HS-27A (cell line): ENCODE measurements at places on chromosomes 5 and 9.
A peak's percentile ranks its signal among the peaks of the same experiment; 100 is the strongest.

- DNase-seq: no peak
Observed at GRCh38 chr9:5479994-5480694, 29.8 kb downstream of the CD274 start.

GRCh38 chr9:136411378-136411777 lies 920 bp downstream of the PMPCA start:
- DNase-seq: no peak

DNA sequence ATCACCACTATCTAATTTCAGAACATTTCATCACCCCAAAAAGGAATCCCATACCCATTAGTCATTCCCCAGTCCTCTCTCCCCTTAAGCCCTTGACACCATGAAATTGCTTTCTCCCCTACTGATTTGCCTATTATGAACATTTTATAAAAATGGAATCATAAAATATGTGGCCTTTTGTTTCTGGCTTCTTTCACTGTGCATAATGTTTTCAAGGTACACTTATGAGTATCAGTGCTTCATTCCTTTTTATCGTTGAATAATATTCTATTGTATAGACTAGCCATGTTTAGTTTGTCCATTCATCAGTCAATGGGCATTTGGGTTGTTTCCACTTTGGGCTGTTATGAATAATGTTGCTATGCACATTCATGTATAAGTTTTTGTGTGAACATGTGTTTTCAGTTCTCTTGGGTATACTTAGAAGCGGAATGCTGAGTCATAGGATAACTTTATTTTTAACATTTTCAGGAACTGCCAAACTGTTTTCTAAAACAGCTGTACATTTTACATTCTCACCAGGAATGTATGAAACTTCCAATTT lies 40.4 kb upstream of the FGF1 start:
- peak; percentile 69 for DNase-seq

- DNase-seq: no peak
Observed at GRCh38 chr5:157306692-157307471, 41.0 kb downstream of the CYFIP2 start.

DNA sequence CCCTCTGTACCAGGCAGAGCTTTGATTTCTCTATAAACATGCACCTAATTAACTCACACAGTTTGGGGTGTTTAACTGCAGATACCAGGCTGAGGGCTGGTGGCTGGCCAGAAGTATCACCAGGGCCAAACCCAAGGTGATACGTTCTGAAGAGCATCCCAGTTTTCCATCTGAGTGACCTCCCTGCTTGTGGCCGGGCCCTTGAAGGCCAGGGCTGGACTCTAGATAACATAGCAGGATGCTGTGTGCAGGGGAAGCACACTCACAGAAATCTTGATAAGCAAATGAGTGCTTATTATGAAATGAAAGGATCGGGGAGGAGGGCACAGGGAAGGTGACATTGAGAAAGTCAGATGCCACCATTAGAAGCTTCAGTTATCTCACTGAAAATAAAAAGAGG lies 582.4 kb downstream of the BRINP1 start:
- DNase-seq: no peak

DNA sequence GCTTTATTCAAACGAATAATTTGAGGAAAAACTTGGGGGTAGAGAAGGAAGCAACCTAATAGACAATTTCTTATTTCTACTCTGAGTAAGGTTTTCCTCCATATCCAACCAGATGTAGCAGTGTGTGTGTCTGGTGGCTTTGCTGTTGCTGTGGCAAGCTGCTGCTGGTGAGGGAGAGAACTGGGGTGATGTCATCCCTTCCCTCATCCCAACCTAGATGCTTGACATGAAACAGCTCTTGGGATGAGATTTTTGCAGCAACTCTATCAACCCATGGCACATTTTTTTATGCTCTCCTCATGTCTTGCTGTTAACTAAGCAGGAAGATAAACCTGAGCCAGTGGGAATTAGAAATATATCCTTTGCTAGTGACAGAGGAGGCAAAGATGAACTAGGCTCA lies 135.8 kb downstream of the PCSK1 start:
- no peak for DNase-seq

GRCh38 chr5:5313101-5313635 lies 109.3 kb upstream of the ICE1 start:
- DNase-seq: no peak

GRCh38 chr9:82192211-82192610 lies 203.6 kb downstream of the SPATA31D1 start:
- DNase-seq: no peak

DNA sequence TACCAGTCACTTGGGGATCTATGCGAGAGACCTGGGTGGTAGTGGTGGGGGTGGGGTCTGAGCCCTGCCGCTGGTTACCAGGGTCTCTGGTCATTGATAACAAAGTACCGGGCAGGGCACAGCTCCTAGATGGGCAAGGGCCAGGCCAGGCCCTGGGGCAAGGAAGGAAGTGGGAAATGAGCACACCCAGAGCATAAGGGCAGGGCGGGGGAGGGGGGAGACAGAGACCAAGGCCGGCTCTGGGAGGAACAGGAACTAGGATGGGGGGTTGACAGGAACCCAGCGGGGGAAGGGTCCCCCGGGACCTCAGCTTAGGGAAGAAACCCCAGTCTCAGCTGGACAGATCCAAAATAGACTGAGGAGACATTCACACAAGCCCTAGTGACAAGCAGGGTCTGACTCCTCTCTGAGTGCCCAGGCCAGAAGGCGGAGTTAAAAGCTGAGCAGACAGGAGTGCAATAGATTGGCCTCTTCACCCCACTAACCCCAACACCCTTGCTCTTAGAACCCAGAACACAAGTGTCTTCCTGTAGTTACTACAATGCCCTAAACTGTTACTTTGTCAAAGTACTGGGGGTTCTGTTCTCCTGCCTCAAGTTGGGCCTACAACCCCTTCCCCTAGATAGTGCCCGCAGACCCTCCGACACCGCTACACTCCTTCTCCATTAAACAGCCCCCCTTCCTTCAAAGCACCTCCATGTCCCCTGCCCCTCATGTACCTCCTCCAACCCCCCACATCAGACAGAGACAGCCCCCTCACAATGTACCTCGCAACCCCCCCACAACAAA lies 628 bp downstream of the ATOSB start:
- no peak for DNase-seq

GRCh38 chr5:132070460-132071337 lies 2.9 kb upstream of the CSF2 start:
- DNase-seq: no peak

DNA sequence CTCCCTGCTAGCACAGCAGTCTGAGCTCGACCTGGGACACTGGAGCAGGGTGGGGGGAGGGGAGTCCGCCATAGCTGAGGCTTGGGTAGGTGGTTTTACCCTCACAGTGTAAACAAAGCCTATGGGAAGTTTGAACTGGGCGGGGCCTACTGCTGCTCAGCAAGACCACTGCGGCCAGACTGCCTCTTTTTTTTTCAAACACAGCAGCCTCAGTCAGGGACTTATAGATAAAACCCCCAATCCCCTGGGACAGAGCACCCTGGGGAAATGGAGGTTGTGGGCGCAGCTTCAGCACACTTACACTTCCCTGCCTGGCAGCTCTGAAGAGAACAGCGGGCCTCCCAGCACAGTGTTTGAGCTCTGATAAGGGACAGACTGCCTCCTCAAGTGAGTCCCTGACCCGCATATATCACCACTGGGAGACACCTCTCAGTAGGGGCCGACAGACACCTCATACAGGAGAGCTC lies 151.1 kb upstream of the APC start:
- DNase-seq: no peak

DNA sequence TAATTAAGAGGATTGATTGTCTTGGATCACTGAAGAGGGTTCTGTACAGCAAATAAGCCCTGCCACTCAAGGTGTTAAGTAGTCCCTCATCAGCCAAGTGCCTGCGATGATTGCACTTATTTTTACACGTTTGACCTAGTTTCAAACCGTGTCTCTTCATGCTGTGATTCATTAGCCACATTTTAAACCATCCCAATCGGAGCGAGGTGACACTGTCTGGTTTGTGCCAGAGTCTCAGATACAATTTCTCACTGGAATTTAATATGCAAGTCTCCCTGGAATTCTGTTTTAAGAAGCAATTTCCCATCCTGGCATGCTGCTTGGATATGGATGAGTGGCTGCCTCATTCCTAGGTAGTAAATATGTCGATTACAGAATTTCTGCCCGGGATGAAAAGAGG lies 1.6 kb downstream of the INSYN2B start:
- DNase-seq: no peak

GRCh38 chr9:99970481-99970880 lies 64.0 kb downstream of the STX17 start:
- no peak for DNase-seq

DNA sequence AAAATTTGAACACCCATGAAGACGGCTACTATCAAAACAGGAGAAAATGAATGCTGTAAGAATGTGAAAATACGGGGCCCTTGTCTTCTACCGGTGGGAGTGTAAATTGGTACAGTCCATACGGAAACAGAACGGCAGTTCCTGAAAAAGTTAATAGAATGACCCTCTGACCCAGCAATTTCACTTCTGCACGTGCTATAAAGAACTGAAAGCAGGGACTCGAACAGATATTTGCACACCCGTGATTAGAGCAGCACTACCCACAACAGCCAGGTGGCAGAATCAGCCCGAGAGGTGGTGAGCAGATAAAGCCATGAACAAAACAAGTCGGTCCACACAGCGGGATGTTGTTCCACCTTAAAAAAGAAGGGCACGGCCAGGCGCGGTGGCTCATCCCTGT lies 22.6 kb upstream of the SLC12A7 start:
- DNase-seq: no peak

- no peak for DNase-seq
Observed at GRCh38 chr5:27814286-27814685, 775.9 kb upstream of the CDH9 start.
